ENCODE measurements at places on chromosomes 16 and 17. TPM values are rescaled to one million over a fixed set of nuclear protein-coding genes. Genes with fewer than 3 reads are reported as not detected.
A peak's percentile ranks its signal among the peaks of the same experiment; 100 is the strongest.

Gene TMEM132E
- not detected for total RNA-seq

Gene SLC6A2
- total RNA-seq = not detected

Gene ACAP1
- total RNA-seq = not detected

- peak; percentile 82 for DNase-seq
Measured at GRCh38 chr16:83200005-83200779, 573.4 kb downstream of the CDH13 start.

- DNase-seq = peak; percentile 41
Measured at GRCh38 chr16:11949527-11949926, 7.7 kb upstream of the NPIPB2 start.

- no peak for DNase-seq
Measured at GRCh38 chr17:740240-741017, 8.0 kb downstream of the TLCD3A start.

DNA sequence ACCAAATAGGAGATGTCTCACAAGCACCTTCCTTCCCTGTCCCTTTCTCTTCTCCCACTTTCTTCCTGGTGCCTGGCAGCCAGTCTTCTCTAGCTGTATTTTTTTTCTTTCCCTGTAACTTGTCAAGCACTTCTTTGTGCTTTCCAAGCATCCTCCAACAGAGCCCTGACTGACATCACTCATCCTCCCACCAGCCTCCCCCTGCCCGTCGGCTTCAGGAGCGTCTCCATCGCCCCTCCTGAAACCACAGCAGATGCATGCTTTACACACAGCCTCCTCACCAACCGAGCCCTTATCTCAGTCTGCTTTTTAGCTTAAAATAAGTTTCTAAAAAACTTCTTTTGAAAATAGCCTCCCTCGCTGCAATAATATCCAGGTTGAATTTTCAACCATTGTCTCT lies 268.7 kb upstream of the CDH5 start:
- no peak for DNase-seq

DNA sequence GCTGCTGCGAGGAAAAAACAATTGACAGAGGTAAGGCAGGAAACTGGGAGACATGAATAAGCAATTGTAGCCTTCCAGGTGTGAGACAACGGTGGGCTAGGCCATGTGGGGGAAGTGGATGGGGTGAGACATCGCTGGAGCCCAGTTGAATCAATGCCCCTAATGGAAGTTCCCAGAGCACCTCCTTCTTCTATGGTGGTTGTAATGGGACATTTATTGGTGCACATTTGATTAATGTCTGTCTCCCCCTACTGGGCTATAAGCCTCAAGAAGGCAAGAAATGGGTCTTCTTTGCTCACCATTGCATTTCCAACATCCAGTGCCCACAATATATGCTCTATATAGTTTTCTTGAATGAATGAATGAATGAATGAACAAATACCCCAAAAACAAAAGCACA lies 22.7 kb upstream of the CD300E start:
- DNase-seq = no peak

DNA sequence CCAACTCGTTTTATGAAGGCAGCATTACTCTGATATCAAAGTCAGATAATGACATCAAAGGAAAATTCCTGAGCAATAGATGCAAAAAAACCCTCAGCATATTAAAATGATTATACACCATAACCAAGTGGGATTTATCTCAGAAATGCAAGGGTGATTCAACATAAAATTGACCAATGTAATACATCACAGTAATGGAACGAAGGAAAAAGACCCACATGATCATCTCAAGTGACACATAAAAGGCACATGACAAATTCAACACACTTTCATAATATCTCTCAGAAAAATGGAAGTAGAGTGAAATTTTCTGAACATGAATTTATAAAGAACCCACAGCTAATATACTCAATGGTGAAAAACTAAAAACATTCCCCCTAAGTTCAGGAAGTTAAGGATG lies 118.8 kb downstream of the ITFG1 start:
- DNase-seq = peak; percentile 22

DNA sequence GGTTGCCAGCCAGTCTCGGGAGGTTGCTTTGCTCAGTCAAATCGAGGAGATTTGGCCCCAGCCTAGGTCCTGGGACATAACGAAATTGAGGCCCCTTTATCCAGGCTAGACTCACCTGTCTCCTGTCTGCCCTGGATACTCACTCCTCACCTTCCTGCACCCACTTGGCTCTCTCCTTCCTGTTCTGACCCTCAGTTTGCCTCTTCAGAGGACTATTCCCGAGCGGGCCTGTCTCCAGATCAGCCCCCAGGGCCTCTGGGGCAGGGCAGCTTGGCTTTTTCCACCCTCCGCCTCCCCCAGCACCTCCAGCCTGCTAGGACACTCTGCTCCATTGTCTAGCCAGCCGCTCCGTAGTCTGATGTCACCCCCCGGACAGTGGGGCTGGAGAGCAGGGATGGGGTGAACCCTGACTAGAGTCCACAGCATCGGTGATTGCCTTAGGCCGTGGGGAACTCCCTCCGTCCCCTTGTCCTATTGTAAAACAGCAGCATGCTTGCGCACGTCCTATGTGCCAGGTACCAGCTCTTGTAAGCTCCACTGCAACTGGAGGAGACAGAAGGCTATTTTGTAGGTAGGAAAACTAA lies 8.8 kb downstream of the WFIKKN2 start:
- no peak for DNase-seq

DNA sequence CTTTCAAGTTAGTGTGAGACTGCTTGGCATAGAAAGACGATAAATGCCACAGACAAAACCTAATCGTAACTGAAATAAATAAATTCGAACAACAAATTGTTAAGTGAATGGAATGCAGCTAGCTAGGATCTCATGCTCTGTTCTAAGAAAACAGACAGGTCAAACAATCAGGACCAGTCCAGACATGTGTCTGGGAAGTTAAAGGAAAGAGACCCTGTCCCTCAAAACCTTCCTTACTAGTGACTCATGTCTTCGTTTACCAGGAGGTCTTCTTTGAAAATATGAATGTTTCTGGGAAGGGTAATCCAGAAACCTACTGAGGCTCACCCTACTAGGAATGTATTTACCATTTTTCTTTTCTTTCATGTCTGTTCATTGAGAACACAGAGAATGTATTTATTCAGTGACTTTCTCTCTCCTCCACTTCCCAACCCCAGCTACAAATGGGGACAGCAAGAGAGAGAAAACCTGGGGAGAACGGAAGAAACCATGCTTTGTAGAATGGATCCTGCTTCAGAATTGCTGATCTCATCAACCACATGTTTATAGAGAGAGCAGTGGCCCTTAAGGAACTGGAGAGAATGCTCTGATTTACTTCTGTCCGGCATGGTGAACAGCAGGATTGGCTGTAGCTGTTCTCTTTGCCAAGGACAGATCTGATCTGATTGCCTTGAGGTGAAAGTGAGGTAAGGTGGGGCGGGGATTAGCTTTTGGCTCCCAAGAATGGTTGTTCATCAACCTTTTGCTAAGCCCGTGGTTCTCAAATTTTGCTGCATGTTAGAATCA lies 39.4 kb upstream of the DHX8 start:
- DNase-seq = no peak

GRCh38 chr16:85334718-85335583 lies 222.7 kb upstream of the CIBAR2 start:
- no peak for DNase-seq

DNA sequence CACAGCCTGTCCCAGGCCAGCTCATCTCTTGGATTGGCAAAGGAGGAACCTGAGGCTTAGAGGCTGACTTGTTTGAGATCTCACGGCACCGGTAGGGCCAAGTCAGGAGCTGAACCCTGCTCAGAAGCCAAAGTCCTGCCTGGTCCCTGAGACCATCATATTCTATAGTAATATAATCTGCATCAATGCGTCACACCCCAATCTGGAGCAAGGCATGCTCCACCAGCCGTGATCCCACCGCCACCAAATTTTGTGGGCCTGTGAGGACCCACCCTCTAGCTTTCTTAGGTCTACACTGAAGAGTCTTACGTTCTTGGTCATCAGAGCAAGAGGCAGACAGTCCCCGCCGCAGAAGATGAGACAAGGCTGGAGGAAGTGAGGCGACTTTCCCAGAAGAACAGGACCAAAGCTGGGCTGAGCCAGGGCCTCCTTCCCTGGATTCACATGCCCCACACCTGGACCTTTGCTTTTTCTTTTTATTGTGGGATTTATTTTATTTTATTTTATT lies 2.7 kb downstream of the SULT1A1 start:
- DNase-seq = no peak

GRCh38 chr16:56259425-56259779 lies 68.1 kb downstream of the GNAO1 start:
- no peak for DNase-seq

- no peak for DNase-seq
Measured at GRCh38 chr16:55189224-55189623, 134.8 kb upstream of the IRX6 start.

DNA sequence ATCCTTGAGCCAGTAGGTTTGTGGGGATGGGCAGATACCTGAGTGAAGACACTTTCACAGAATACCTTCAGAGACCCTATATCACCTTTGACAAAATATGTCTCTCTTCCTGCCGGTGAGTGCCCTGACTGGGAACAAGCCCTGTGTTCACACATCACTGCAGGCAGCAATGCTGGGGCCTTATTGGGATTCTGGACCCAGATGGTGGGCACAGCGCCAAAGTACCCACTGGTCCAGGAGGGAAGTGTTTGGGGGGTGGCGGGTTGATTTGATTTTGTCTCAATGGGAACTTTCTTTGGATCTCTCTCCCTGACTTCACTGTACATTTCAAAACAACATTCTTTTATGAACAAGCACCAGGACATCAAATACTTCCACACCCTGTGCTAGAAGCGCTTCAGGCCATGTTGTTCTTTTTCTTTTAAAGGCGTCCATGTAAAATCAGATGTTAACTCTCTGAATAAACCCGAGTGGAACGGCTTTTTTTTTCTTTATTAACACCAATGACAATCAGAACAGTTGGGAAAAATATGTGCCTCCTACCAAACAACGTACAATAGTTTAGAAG lies 62.4 kb upstream of the AKTIP start:
- DNase-seq = no peak

DNA sequence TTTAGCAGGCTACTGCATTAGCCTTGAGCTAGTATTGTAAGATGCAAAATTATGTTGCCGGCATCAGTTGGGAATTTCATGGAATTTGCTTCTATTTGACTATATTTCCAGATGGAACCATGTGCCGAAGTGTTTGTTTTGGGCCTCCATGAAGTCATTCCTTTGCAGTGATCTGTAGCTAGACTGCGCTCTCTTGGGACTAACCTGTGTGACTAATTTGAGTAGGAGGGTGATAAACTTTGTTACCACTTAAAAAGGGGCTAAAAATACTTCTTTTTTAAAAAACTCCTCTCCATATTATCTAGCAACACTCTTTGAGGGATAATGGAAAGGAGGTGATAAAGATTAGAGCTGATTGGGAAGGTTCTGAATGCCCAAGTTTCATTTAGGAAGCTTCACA lies 166.8 kb upstream of the TBX2 start:
- DNase-seq = no peak

- no peak for DNase-seq
Measured at GRCh38 chr17:48526608-48527546, 3.9 kb downstream of the HOXB1 start.

GRCh38 chr16:83549316-83550182 lies 258.2 kb upstream of the HSBP1 start:
- no peak for DNase-seq

All from LHCN-M2 (cell line).